ENCODE measurements at places on chromosomes 12 and 14.
A peak's percentile ranks its signal among the peaks of the same experiment; 100 is the strongest.

DNA sequence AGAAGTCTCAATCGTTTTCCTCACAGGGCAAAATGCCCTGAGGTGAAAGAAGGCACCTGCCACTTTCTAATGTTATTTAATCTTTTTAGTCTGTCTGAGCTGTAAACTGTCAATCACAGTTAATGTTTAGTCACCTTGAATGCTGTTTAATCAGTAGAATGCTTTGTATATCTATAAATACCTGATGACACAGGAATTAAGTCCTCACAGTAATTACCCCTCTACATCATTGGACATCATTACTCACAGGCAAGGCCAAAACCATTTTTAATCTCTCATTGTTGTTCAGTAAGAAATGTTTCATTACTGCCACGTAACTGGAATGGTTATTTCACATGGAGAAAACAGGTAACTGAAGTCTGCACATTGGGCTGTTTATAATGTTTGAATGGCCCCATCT lies 178.8 kb downstream of the EXOC5 start:
- DNase-seq: no peak

DNA sequence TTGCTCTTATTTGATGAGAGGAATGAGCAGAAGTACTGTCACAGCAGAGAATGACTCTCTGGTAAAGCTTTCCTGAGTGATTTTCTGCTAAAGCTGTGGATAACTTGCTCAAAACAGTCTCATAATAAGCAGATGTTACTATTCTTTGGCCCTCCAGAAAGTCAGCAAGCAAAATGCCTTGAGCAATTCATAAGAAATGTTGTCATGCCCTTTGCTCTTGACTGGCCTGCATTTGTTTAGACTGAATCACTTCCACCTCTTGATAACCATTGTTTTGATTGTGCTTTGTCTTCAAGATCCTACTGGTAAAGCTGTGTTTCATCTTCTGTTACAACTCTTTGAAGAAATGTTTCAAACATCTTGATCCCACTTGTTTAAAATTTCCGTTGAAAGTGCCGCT lies 457.9 kb upstream of the FOXG1 start:
- DNase-seq: no peak

- no peak for DNase-seq
Observed at GRCh38 chr14:49919825-49920659, 27.2 kb downstream of the ARF6 start.

DNA sequence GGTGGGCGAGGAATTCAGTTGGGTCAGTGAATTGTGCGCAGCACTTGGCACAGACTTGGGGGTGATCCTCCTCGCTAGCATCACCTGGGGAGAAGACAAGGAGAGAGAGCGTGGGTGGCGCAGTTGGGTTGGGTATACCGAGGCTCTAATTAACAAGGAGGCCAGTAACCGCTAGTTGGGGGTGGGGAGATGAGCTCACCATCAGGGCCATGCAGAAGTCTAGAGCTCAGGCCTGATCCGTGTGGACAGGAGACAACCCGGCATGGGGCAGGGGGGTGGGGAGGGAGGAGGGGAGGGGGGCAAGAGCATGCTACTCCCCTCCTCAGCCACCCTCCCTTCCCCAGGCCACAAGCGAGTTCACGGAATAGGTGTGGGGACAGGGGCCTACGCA lies 580 bp downstream of the SALL2 start:
- DNase-seq: no peak

- no peak for DNase-seq
Observed at GRCh38 chr12:116406529-116406928, 129.0 kb upstream of the MED13L start.

DNA sequence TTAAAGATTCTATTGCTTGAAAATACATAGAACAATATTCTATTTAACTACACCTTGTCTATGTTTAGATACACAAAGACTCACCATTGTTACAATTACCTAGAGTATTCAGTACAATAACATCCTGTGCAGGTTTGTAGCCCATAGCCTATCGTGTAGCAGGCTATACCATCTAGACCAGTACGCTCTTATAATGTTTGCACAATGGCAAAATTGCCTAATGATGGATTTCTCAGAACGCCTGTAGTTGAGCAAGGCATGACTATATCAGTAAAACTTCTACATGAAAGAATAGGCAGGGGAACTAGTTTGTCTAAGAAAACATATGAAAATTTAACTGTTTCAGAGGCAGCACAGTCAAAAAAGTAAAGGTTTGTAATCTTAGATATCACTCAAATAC lies 375.9 kb downstream of the DAD1 start:
- DNase-seq: no peak

DNA sequence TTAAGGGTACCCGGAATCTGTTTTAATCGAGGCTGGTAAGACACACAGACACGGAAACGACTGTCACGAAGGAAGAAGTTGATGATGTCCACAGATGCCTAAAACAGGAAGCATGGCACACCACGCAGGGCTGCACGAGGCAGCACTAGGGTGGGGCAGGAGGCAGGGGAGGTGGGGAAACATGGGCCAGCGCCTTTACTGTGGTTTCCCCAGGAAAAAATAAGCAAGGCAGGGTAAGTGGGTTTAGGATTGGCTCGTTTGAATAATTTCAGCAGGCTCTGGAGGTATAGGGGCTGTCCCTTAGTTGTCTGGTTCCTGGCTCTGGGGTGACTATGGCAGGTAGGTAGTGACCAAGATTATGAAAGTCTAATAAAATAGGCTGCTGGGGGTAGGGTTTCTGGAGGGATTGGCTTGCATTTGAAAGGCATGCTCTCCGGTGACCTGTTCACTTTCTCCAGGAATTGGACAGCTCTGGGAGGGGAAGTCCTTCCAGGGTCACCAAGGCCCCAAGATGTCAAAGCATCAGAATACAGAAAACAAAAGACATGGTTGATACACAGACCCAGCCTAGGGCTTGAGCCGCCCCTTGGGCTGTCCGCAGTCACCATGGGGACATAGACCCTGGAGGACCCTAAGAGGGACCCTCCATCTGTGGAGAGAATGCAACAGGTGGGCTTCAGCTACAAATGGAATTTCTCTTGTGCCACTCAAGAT lies 35.3 kb downstream of the MAP1LC3B2 start:
- peak; percentile 51 for DNase-seq

DNA sequence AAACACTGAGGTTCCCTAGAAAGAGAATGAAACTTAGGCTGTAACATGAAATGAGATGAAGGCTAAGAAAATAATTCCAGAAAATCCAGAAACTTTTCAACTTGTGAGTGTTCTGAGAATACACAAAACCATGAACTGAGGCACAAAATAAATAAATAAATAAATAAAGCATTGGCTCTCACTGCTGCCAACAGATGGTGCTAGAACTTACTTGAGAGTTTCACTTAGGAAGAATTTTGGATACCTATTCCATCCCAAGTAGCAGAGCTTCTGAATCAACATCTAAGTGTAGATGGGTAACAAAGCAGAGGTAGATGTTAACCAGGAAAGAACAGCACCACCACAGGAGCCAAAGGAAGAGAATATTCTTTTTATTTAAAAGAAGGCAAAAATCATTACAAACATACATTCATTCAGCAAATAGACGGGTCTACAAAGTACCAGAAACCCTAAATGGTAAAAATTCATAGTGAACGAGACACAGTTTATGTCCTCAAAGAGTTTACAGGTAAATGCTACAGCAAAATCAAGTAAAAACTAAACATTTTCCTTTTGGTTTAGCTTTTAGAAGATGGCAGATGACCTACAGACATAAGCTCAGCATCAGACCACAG lies 16.7 kb downstream of the EPS8 start:
- DNase-seq: no peak

DNA sequence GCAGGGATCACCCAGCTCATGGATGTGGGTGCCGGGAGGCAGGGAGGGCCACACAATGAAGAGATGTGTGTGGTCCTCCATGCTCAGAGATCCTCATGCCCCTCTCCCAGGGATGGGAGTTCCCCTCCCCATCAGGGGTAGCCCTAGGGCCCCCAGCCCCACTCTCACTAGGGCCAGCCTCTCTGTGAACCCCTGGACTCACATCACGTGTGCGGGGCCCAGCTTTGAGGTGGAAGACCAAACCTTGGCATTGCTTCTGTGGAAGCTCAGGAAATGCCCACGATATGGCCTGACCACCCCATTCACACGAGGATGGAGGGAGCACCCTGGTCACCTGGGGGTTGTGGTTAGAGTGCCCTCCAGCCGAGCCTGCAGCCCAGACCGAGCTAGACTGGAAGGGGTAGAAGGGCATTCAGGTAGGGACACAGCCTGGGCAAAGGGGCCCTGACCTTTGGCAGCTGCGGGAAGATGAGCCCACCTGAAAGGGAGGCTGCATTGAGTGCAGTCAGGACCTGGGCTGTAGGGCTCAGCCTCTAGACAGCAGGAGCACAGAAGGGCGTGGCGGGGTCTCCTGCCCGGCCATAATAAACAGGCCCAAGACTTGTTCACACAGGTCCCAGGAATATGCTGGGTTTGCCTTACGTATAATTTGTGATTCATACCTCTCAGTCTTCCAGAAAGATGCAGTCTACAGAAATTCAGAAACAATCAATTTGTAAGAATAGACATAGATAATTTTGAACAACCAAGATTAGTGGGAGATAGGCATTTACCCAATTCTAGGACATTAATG lies 34.8 kb upstream of the RCOR1 start:
- DNase-seq: no peak

DNA sequence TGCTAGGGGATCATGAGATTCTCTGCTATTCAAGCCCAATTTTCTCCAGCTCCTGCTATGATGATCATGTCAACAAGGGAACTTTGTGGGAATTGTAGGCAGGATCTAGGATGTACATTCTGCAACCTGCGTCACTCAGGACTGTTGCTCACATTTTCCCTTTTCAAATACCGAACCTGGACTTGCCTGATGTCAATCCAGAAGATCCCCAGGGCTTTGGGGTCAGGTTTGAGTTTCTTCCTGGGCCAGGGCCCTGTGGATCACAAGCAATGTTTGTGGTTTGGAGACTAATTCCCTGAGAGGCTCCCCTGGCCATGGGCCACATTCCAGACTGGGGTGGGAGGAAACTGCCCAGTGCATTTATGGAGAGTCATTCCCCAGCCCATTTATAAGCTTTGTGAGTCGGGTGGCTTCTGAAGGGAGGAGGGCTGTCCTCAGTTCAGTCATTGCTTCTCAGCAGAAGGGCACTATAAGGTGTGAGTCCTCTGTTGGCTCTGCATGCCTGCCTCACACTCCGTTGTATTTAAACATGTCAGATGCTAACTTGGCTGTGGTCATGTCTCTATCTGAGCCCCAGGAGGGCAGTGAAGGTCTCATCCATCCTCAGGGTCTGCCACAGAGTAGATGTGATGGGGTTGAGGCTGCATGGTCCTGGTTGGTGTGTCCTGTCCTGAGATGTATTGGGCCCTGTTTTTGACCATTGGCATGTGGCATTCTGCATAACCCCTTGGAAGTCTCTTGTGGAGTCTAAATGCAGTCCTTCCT lies 6.5 kb downstream of the KRT86 start:
- DNase-seq: no peak

DNA sequence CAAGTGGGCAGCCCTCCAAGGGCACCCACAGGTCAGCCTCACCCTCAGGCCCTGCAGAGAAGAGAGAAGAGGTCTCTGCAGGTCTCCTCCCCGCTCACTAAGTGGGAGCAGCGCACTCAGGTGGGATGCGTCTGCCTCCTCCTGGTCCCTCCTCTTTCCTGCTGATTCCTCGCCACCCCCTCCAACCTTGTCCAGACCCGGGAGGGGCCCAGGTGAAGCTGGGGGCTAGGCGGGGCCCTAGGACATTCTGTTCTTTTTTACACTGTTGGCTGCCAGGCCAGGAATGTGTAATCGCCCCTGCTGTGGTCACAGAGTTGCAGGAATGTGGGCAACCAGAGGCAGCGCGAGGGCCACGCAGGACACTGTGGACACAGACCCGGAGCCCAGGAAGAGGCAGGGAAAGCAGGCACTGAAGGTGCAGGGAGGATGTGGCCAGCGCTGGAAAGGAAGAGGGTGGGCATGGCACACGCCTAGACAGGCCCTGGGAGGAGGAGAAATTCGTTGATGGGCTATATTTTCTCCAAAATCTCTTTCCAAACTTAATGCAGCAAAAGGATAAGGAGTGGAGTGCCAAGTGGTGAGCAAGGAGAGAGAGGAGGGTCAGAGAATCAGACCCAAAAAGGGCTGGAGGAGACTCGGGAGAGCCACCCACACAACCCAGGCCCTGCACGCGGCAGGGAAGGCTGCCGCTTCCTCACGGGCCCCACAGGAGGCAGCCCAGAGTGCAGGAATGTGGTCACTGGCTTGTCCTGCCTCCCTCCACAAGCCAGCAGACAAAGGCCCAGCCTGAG lies 911 bp upstream of the SCNN1A start:
- DNase-seq: no peak

DNA sequence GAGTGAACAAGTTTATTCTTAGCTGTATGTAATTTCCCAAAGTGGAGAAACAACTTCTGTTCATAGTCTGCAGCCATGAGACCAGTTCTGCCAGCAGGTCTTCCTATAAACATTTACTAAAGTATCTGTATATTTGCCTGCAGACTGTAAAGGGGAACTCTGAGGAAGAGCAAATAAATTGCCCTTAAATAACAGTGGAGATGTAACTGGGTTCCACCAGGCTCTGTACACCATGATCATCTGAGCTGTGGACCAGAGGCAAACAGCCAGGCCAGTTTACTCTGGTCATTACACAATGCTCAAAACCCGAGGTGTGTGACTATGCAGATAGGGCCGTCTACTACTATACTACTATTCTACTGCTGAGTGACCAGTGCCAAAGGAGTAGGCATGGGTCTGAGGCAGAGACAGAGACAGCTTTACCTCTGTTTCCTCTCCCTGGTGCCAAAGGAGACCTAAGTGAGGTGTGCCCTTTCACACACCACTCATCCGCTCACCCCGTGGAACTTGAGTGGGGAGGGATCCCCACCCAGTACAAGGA lies 21.1 kb upstream of the CERS5 start:
- no peak for DNase-seq

DNA sequence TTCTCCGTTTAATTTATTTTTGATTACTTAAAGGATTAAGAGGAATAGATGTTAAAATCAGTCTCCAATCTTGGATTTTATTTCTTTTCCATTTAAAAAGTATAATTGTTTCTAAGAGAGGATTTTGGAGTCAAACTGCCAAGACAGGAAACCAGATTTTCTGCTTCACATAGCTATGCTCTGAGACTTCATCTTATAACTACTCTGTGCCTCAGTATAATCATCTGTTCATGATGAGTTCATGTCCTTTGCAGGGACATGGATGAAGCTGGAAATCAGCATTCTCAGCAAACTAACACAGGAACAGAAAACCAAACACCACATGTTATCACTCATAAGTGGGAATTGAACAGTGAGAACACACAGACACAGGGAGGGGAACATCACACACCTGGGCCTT lies 9.0 kb upstream of the TAS2R31 start:
- no peak for DNase-seq

DNA sequence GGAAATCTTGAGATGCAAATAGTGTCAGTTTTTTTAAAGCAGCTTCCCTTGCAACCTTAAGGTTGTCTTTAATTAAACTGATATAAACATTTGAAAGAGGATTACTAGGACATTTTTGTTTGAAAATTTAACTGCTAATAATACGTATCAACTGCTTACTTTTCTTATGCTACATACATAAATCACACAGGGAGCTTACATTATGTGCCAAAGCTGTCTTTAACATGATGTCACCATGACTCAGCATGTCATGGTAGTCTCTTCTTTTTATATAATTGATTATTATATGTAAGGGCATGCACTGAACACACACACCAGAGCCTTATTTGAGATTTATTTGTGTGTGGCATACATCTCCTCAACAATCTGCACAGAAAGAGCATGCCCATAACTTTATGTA lies 63.0 kb upstream of the PTHLH start:
- no peak for DNase-seq

- no peak for DNase-seq
Observed at GRCh38 chr12:2084553-2085296, 31.9 kb downstream of the CACNA1C start.

- no peak for DNase-seq
Observed at GRCh38 chr12:76106631-76107030, 22.1 kb upstream of the NAP1L1 start.

All from stimulated activated naive CD8-positive, alpha-beta T cell treated with anti-CD3 and anti-CD28 coated beads, Interleukin-15, Interleukin-2, amounts not matched to agents 100 U/mL and 50 U/mL, for 24 hours (primary cell).